ENCODE measurements at places on chromosomes 1 and 21.

DNA sequence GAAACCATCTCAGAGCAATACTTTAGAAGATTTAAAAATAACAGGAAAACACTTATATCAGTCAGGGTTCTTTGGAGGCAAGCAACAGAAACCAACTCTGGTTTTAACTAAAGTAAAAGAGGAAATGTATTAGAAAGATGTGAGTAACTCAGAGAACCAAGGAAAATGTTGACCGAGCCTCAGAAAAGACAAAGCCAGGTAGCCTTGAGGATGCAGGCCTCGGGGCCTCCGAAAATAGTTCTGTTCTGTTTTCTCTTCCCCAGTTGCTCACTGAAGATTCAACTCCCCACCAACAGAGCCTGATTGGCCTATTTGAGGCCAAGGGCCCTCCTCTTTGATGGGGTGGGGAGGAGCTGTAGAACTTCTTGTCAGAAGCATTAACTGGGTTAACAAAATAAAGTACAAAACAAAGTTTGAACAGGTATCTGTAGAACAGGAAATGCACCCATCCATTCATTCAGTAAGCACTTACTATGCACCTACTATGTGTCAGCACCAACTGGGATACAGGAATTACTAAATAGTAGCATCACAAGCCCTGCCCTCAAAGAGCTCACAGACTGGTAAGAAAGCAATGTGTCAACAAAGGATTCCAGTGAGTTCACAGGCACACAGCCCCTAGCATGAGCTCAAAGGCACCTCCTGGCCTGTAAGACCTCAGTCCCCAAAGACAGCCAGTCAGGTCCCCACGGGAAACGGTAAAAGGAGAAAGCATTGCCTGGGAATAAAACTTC, 12.6 kb downstream of the SLAMF8 start:
- DNase-seq = no peak

- no peak for DNase-seq
Observed at GRCh38 chr1:68166348-68166747, 66.0 kb downstream of the WLS start.

DNA sequence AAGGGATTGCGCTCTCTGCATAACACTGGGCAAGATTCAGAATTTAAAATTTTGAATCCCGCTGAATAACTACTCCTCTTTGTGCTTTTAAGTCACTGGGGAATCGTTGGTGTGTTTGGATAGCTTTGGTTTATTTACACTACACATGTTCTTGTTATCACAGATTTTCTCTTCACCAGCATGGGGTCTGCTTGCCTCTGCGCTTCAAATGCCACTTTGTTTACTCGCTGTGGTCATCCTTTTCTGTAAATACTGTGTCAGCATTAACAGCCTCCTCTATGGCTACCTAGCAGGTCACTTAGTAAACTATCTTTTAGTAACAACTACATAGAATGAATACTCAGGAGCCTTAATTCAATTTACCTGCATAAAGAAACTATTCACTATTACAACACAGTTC, 14.4 kb upstream of the KCNH1 start:
- DNase-seq = no peak

GRCh38 chr1:204742676-204743251, 57.2 kb upstream of the LRRN2 start:
- no peak for DNase-seq

GRCh38 chr1:21634806-21635535, 34.2 kb downstream of the RAP1GAP start:
- no peak for DNase-seq

DNA sequence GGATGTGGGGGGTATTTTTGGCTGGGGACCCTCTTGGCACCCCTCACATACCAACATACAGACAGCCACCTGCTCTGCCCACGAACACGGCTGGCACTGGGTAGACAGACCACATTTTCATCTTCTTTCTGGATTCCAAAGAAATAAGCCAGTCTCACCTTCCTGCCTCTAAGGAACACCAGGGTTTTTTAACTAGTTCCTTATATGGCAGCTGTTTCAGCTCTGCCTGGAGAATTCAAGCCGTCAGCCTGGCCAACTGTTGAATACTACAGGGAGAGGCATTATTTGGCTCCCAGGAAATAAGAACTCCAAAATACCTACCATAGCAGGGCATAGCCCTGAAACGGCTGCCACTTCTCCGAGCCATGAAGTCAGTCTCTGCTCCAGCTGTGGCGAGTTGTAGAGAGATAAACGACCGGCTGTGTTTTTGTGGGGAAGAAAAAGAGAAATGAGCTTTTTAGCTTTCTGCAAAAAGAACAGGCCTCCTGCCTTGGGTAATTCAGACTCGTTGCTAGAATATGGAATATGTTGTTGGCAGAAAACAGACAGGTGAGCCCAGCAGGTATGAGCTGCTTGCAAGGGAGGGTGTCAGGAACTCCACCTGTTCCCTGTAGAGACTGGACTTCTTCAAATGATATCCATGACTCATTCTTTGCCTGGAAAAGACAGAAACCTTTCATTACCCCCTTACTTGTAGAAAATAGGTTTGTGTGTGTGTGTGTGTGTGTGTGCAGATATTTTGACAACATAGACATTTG, 51.8 kb downstream of the MT1HL1 start:
- no peak for DNase-seq

GRCh38 chr1:95126846-95127245, 9.7 kb downstream of the TLCD4 start:
- DNase-seq = no peak

- peak; percentile 10 for DNase-seq
Observed at GRCh38 chr1:53811414-53811851, 26.7 kb downstream of the NDC1 start.

GRCh38 chr1:204390751-204391466, 20.7 kb downstream of the PPP1R15B start:
- DNase-seq = no peak

- DNase-seq = peak; percentile 47
Observed at GRCh38 chr1:90488451-90488850, 228.7 kb downstream of the BARHL2 start.

DNA sequence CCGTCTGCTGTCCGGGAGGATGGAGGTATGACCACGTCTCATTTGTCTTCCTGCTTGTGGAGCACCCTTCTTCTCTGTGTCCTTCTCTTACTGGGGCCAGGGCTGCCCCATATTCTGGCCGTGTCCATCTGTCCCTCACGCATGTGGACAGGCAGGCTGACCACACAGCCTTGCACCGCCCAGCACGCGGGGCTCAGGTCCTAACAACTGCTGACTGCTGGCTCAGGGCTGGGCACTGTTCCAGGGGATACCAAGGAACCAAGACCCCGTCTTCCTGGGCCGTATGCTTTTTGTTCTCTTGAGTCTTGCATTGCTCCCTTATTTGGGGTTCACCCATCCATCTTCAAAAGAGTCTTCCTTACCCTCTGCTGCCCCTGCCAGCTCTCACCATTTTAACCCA, 17.5 kb upstream of the SPSB1 start:
- peak; percentile 16 for DNase-seq

DNA sequence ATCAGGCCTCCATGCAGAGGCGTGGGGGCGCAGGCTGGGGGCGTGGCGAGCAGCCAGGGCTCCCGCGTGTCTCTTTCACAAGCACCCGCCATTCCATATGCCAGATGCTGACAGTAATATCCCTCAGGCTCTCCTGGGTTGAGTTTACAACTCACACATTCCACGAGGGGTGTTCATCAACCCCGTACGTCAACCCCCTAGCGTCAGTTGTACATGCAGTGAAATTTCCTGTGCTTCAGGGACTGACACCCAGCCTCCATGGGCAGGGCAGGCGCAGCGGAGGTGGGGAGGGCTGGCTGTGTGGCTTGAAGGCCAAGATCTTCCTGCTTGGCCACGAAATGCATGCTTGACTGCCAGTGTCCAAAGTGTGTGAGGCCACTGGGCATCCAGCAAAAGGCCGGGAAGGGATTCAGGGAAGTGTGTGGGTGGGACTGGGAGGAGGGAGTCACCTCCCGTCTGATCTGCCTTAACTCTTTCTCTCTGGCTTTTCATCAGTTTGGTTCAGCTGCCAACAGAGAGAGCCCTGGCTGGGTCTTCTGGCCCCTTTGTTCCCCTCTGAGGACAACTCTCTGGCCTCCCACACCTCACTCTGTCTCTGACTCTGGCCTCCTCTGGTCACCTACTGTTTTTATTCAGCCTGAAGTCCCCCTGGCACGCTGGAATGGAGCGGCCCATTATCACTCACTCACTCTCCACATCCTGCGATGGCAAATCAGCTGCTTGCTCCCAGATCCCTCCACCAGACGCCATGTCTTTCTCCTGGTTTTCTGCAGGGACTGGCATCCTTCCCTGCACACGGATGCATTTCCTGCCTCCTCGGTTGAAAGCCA, 33.8 kb downstream of the CLIC6 start:
- DNase-seq = no peak

GRCh38 chr1:213541641-213542040, 446.1 kb upstream of the PROX1 start:
- no peak for DNase-seq

- DNase-seq = no peak
Observed at GRCh38 chr1:42259739-42260064, 75.3 kb downstream of the FOXJ3 start.

DNA sequence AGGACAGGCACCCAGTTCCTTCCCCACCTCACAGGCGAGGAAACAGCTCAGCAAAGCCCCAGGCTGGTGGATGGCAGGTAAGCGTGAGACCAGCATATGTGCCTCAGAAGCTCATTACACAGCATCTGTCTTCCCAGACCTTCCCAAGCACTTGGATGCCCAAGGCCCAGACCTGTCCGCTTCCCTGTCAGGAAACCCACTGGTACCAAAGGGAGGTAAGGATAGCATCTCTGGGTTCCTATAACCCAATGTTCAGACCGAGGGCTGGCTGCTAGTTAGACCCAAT, 3.3 kb downstream of the POFUT2 start:
- DNase-seq = no peak

- DNase-seq = no peak
Observed at GRCh38 chr1:119805746-119806145, 5.5 kb downstream of the REG4 start.

DNA sequence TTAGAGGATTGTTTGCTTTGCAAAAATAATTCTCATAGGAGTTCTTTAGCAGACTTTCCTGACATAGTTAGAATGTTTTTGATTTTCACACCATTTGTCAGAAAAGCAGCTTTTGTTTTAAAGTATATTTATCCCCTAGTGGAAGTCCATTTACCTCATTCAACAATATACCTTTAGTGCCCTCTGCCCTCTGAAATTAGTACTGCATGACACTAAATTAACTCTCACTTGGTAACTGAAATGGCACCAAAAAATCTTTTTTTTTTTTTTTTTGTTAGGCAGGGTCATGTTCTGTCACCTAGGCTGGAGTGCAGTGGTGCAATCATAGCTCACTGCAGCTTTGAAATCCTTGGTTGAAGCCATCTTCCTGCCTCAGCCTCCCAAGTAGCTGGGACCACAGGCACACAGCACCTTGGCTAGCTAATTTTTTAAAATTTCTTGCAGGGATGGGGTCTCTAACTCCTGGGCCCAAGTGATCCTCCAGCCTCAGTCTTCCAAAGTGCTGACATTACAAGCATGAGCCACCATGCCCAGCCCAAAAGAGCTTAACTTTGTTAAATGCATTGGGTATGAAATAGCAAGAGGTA, 13.6 kb downstream of the LRRC42 start:
- DNase-seq = no peak

- peak; percentile 82 for DNase-seq
Observed at GRCh38 chr1:113042285-113043143, 30.5 kb upstream of the LRIG2 start.

- DNase-seq = no peak
Observed at GRCh38 chr1:46526691-46527291, 24.7 kb downstream of the KNCN start.

GRCh38 chr1:107142140-107142542, 1.3 kb downstream of the NTNG1 start:
- peak; percentile 21 for DNase-seq

GRCh38 chr1:202589190-202589930, 120.9 kb downstream of the SYT2 start:
- peak; percentile 93 for DNase-seq

- no peak for DNase-seq
Observed at GRCh38 chr1:17881761-17882160, 126.6 kb downstream of the ACTL8 start.

- DNase-seq = no peak
Observed at GRCh38 chr1:207808911-207809555, 57.2 kb downstream of the CD46 start.

DNA sequence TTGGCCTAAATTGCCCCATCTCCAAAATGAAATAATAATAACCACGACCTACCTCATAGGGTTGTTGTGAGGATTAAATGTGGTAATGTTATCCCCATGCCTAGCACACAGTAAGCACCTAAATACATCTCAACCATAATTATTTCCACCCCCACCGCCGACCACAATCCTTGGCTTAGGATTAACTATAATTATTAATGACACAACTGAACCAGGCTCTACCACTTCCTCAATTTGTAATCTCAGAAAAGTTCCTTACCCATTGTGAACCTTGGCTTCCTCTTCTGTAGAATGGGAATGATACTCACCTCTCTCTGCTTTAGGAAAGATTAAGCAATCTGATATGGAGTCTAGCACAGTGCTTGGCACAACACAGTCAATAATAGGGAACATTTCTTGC, 44.3 kb upstream of the TACSTD2 start:
- DNase-seq = no peak

DNA sequence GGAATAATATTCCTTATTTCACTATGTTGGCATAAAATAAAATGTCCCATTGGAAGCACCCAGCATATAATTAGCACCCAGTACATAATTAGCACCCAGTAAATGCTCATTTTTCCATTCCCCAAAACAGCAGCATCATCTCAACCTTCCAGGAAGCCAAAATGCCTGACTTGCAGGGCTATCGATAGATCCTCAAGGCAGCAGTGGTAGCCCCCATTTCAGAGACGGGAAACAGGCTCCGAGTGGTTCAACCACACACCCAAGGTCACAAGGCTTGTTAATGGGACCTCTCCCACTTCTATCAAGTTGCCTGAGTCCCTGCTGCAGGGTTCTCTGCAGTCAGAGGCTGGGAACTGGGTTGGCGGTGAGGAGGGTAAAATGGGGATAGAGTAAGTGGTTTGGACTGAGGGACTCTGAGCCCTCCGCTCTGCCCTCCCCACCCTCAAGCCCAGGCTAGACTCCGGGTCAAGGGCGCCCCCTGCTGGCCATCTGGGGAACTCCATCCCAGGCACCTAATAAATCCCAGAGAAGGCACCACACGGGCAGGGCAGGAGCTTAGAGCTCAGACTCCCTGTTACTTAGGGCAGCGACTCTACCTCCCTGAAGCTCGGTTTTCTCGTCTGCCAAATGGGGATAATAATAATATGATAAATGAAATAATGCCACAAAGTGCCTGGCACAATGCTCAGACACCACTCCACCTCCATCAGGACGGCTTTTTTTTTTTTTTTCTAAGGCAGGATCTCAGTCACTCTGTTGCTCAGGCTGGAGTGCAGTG, 21.9 kb upstream of the LAPTM5 start:
- peak; percentile 81 for DNase-seq

DNA sequence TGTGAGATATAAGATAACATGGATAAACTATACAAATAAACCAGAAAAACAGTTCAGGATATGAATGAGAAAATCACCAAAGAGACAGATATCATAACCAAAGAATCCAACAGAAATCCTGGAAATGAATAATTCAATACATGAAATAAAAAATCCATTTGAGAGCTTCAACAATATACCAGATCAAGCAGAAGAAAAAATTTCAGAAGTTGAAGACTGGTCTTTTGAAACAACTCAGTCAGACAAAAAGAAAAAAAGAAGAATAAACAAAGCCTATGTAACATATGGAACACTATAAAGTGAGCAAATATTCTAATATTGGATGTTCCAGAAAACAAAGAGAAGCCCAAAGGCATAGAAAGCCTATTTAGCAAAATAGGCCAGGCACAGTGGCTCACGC, 5.2 kb upstream of the KRTAP12-2 start:
- no peak for DNase-seq

GRCh38 chr1:117646007-117646811, 40.4 kb downstream of the TENT5C start:
- no peak for DNase-seq

Data from urothelium cell line (cell line).